ENCODE measurements at places on chromosomes 3 and 15.

DNA sequence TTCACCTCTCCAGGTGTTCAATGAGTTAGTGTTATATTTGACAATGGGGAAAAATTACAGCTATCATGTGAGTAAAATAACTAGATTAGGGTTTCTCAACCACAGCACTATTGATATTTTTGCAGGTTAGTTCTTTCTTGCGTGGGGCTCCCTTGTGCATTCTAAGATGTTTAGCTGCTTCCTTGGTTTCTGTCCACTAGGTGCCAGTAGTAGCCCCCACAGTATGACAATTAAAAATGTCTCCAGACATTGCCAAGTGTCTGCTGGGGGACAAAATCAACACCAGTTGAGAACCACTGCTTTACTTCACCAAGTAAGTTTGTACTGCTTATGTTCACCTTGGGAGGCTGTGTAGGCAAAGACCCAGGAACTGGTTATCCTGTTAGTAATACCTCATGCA, 618.7 kb downstream of the EDEM1 start:
- DNase-seq, result no peak

GRCh38 chr3:77362936-77363335, 323.0 kb downstream of the ROBO2 start:
- DNase-seq, result no peak

GRCh38 chr3:117633207-117633606, 923.6 kb downstream of the TUSC7 start:
- no peak for DNase-seq

- DNase-seq, result no peak
These were observed 49.2 kb downstream of the LSM3 start for GRCh38 chr3:14227856-14228255.

DNA sequence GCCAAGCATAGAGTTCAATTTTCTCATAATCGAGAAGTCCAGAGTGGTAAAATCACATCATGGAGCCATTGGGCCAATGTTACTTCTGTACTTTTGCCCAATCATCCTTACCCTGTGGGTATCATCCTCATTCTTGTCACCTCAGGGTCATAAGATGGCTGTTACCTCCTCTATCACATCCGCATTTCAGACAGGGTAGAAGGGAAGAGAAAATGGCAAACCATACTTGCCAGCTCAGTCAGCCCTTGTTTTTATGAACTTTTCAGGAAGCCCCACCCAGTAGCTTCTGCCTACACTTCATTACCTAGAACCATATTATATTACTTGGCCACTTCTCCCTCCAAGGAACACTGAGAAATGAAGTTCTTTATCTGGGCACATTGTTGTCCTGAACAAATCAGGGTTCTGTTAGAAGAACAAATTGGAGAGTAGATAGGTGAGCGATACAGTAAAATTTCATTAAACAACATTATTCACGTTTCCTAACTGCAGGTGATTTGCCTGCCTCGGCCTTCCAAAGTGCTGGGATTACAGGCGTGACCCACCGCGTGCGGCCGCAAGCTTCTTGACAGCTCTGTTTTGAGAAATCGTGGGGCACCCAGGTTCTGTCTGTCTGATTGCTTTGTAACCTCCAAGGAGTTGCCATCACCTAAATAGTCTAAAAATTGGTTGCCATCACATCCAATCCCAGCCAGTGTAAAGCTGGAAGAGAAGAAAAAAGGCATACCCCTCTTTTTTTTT, 34.5 kb upstream of the RPN1 start:
- no peak for DNase-seq

GRCh38 chr3:48232232-48232631, 8.7 kb upstream of the ZNF589 start:
- DNase-seq, result no peak

DNA sequence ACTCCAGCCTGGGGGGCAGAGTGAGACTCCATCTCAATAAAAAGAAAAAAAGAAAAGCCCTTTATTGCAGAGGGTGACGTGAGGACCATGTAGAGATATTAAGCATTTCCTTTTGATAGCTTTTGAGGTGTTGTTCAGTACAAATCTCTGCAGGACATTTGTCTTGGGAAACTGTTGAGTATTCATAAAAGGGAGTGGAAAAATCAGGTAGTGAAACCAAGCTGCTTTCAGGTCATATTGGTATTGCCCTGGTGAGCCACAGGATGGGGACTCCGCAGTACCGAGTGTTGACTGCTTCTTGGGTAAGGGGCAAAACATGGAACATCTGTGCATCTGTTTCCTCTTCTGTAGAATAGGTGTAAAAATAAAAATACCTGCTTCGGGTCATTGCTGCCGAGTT, 9.9 kb downstream of the ITPR1 start:
- no peak for DNase-seq

DNA sequence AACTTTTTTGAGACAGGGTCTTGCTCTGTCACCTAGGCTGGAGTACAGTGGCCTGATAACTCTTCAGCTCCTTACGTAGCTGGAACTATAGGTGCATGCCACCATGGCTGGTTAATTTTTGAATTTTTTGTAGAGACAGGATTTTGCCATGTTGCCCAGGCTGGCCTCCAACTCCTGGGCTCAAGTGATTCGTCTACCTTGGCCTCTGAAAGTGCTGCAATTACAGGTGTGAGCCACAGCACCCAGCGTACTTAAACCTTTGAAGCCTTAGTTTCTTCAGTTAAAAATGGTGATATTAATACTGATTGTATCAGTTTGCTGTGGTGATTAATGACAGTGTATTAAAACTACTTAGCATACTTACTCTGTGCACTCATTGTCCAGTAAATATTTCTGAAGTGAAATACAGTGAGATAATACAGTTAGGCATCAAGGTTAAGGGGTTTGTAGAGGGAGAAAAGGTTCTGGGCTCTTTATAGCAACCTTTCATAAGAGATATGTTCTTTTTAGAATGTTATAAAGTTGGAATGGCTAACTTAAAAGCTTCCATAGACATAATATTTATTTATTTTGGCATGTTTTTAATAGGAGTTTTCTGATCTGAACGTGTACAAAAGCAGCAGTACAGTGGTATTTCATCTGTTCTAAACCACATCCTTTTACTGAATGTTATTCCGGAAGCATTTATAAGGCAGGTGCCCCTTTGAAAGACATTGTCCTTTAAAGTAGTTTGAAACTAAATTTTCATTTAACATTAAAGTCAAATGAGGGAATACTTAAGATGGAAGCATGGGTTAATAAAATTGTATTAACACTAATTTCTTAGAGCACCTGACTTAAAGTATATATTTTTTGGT, 23.6 kb downstream of the NCK1 start:
- DNase-seq, result no peak

- no peak for DNase-seq
These were observed 151.4 kb downstream of the TIGIT start for GRCh38 chr3:114445233-114445632.

- DNase-seq, result no peak
These were observed 341.1 kb downstream of the THSD4 start for GRCh38 chr15:71456362-71456761.

- peak; percentile 31 for DNase-seq
These were observed 99.6 kb downstream of the ABI3BP start for GRCh38 chr3:100893590-100893989.

DNA sequence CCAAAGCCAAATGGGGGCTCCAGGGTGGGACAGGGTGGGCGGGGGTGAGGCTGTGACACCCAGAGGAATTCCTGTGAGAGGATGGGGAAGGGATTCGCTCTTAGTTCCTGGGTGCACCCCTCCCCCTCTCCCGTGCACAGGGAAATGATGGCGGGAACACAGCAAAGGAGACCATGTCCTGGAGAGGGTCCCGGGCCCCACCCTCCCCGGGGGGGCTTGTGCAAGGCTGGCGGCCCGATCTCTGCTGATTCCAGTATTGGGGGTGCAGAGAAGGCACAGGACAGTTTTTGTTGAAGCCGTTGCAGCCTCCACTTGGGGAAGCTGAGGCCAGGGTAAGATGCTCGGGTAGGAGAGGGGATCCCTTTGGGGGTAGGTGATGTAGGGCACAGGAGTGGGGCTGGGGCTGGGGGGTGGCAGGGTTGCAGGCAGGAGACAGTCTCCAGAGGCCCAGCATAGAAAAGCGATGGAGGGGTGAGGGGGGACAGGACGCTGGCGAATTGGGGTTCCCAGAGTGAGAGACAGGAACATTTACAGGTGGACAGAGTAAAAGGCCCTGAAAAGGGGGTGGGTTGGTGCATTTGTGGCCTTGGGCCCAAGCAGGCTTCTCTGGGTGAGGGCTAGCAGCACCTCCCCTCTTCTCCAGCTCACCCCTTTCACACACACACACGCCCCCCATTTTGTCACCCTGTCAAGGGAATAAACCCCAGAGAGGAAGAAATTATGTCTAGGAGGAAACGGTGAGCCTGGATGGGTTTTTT, 38.5 kb downstream of the HMCES start:
- no peak for DNase-seq
